ENCODE measurements at places on chromosomes 1 and 21.

- no peak for DNase-seq
Measured at GRCh38 chr1:219834314-219834917, 93.9 kb downstream of the SLC30A10 start.

DNA sequence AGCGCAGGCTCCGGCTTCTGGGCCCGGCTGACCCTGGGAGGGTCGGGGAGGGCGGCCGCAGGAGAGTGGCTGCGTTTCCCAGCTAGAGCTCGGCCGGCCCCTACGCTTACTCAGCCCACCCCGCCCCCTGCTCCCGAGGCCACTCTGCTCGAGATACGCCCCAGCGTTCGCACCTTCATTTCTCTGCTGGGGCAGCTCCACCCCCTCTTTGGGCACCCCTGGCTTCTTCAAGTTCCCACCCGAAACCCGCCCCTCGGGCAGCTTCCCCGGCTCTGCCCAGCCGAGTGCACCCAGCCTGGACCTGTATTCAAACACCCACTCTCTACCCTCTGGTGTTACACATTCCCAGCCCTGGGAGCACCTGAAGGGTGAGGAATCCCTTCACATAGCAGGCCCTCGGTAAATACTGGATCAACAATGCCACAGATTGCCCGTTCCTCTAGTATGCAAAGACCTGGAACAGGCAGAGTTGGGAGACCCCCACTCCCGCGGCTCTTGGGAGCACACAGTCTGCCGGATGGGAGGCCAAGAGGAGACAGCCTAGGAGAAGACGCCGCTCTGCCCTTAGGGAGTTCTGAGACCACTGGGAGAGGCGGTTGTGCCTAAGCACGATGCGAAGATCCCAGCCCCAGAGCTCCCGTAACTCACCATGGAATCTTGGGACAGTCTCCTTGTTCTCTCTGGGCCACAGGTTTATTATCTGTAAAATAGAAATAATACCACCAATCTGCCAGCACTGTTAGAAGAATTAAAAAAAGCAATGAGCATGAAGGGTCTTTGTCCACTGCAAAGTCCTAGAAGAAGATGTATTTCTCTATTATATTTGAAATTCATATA, 566 bp upstream of the PAQR7 start:
- peak; percentile 71 for DNase-seq

- DNase-seq: no peak
Measured at GRCh38 chr21:41148798-41149197, 19.2 kb upstream of the BACE2 start.

- no peak for DNase-seq
Measured at GRCh38 chr1:76109404-76109803, 34.9 kb downstream of the ST6GALNAC3 start.

DNA sequence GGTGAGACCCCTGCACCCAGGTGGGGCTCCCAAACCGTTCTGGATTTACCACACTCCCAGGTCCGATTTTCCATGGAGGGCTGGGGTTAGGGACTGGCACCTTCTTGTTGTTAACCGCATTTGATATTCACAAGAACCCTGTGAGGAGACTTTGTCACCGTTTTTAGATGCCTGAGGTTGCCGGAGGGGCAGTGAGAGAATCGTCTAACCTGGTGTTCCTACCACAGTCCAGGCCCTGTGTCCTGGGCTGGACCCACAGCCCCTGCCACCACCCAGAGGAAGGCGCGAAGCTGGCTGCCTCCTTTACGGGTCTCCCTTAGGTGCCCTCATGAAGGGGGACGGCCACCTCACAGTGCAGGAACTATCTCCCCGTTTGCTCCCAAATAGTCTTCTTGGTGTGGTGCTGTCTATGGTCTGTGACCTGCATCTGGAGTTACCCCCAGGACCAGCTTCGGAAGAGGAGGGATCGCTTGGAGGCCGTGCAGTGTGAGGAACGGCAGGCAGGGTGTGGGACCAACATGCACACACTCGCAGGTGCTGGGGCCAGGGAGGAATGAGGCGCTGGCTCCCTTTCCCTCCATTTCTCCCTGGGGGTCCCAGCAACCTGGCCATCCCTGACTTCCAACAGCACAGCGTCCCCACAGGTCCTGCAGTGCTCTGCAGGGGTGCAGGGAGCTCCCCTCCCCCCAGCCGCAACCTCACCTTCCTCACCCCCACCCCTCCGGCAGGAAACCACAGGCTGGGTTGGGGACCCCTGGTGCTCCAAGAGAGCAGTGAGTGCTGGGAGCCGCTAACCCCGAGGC, 7.0 kb downstream of the SIM2 start:
- DNase-seq: no peak

DNA sequence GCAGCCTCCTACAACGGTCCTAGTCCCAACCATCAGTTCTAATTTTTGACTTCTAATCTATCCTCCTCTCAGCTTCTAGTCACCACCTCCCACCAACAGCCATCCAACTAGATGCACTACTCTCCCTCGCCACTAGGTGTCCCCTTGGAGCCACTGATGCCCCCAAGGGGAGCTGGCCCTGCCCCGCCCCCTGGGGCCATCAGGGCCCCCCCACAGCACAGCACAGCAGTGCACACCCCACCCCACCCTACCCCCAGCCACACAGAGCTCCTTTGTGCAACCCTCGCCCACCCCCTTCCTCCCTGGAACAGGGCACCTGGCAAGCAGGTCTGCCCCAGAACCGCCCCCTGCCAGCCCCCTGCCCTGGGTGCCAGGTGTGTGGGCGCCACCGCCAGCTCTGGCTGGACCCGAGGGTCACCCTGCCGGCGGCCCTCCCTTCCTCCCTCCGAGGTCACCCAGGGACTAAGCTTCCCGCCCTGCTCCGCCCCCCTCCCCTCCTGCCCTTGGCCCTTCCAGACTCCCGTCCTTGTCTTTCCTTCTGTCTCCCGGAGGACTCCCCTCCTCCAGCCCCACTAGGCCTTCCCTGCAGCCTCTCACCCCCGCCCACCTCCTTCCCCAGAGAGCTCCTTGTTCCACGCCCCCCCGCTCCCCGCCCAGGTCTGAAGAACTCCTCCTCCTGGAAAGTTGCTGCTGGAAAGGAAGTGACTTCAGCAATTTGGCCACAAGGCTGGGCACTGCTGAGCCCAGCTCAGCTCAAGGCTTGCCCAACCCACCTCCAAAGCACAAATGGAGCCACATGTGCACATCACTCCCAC, 47.0 kb downstream of the AHDC1 start:
- peak; percentile 92 for DNase-seq

DNA sequence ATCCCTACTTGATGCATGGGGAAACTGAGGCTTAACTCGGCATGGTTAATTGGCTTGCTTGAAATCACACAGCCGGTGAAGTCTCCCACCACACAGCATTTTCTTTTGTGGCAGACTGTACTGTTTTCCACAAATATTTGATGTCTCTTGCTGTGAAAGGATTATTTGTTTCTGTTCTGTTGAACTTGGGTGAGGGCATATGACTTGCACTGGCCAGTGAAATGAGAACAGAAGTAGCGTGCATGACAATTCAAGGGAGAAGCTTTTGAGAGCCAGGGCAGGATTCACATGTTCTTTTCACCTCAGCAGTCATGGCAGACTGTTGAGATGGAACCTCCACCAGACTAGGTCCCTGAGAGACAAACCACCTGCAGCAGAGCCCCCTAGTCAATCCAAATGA, 11.7 kb upstream of the AK2 start:
- DNase-seq: no peak

DNA sequence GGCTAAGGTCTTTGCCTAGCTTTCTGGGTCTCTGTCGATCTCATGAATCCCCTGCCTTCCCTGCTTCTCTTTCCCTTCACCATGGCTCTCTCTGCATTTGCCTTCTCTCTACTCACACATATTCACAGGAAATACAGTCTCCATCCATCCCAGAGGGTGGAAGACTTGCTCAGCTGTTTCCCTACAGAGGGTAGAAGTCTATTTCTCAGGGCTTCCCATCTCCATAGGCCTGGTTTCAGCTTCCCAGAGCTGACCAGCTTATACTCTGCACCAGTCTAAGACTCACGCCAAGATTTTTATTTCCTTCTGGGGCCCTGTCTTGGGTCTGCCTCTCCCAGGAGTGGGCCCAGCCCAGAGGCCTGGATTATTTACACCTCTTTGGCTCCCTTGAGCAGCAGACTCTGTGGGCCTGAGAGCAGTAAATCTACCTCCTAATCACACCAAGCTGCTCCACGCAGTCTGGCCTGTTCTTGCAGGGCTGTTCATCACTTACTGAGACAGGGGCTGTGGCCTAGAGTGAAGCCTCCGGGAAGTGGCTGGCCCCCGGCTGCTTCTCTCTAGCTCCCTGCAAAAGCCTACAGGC, 102.5 kb downstream of the PLXNA2 start:
- DNase-seq: no peak

DNA sequence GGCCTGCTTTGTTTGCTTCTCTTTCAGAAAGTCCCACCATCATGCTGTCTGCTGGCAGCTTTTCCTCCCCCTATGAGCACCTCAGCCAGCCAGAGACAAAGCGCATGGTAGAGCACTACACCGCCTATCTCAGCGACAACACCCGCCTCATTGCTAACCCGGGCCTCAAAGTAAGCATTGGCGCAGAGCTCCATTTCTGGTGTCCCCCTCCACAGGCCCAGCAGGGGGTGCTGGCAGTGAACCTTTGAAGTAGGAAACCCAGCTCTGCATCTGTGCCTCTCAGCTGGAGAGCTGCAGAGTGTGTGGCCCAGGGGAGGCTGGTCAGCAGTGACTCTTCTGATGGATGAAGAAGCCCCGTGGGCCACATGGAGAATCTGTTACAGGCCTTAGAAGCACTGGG, 81.2 kb upstream of the RAVER2 start:
- no peak for DNase-seq

GRCh38 chr1:43512681-43513080, 18.0 kb upstream of the PTPRF start:
- no peak for DNase-seq

DNA sequence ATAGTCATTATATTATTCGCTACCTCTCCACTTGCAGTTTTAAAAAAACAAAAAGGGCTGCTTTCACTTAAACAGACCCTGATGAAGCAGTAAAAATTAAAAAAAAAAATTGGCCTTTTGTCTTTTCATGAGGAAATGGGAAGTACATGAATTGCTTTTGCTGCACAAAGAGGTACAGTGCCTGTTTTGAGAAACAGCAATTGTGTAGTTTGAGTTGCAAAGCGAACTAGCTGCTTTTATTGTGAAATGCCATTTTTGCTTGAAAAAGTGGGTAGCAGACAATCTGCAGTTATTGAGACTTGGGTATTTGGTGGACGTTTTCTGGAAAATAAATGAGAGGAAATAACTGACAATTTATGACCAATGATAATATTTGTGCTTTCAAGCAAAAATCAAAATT, 7.0 kb downstream of the DIP2A start:
- no peak for DNase-seq

- no peak for DNase-seq
Measured at GRCh38 chr1:167216809-167217208, 3.9 kb upstream of the POU2F1 start.

DNA sequence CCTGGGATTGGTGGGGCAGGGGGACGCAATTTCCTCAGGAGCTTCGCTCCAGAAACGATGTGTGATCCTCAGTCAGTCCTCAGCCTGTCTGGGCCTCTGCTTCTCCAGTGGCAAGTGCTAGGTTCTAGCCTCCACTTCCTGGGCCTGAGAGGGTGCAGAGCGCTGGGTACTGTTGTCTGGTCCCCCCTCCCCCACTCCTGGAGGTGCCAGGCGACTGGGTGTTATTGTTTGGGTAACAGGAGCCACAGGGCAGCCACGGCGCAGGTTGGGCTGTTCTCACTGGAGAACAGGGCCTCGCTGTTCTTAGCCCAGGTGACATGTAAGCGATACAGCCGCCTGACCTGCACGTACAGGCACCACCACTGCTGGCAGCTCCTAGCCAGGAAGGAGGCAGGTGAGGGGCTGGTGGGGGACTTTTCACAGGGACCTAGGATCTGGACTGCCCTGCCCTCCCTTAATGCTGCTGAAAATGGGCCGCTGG, 2.1 kb downstream of the RPS6KA1 start:
- DNase-seq: peak; percentile 38

DNA sequence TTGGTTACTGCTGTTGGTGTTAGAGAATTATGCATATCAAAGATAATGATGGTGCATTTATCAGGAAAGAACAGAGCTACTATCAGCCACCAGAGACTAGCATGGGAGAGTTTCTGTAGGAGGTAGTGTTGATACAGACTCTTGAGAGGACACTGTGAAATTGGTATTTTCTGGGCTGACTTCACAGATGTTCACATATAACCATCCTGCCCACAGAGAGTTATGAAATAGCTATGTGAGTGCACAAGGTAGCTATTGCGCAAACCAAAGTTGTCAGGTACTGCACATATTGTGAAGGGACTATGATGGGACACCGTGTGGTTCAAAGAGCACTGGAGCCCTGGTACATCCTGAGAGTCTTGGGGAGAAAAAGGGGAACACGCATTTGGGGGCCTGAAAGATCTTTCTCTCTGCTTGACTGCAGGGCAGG, 1.4 kb upstream of the TLCD4 start:
- peak; percentile 58 for DNase-seq

Data from bronchial epithelial cell (primary cell).